ENCODE measurements at places on chromosomes 2 and 18.

GRCh38 chr18:54215069-54215468 lies 9.4 kb downstream of the MBD2 start:
- no peak for DNase-seq

GRCh38 chr2:39538718-39539117 lies 101.6 kb upstream of the MAP4K3 start:
- no peak for DNase-seq

- no peak for DNase-seq
Measured at GRCh38 chr2:219350710-219351221, 18.2 kb upstream of the RESP18 start.

DNA sequence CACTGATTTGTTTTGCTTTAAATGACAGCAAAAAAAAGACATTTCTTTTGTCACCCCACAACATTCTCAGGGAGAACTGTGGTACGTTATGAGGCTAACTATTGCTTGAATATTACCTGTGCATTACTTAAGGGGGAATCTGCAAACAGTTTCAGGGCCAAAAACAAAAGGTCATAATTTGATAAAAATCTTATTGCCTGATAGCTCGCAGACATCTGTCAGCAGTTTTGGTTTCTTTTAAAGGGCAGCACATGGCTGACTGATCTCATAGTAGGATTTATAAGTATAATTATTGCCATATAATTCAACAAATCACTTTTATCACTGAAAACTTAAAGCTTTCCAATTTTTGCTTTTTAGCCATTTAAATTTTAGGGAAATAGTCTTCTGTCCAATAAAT lies 226.4 kb upstream of the VWC2L start:
- DNase-seq = no peak

DNA sequence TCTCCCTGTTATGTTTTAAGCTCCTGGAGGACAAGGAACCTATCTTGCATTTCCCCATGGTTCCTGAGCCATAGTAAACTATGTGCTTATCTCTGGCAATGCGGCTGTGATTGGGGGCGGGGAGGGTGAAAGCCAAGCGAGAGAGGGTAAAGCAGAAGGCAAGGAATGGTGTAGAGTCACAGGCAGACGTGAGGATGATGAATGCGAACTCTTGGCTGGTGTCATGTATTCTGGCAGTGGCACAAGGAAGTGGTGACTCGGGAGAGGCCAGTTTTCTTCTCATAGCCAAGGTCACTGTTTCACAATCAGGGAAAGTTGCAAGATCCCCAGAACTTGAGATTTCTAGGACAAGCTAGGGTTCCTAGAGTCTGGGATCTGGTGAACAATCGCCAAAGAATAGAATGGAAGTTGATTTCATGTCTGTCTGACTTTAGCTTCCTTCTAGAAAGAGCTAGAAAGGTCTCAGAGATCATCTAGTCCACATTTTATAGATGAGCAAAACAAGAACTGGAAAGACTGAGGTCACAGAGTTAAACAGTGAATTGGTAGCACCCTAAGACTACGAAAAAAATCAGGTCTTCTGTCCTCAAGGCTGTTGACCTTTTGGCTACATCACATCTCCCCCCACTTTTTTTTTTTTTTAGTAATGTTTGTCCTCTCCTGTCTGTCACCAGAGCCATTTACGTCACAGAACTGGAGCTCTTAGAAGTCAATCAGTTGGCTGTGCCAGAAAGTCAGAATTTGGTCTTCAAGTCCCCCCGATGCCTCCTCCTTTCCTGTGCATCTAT lies 137.0 kb downstream of the BCL11A start:
- no peak for DNase-seq

- DNase-seq = no peak
Measured at GRCh38 chr2:148702475-148702874, 57.9 kb downstream of the EPC2 start.

DNA sequence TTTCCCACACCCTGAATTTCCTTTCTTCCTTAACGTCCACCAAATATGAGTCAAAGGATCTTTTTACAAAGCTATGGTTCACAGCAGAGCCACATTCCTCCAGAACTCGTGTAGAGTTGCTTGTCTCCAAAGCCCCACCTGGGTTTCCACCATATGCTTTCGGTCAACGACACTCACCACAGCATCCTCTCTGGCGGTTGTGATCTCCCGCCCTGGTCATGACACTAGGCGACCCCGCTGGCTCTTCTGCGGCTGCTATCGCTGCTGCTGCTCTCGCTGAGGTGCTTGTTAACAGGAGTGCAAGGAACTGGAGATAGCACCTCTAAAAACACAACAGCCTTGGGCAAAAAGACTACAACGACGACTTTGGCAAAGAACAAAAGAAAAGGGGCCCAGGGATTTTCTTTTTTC lies 340 bp downstream of the SLC40A1 start:
- no peak for DNase-seq

DNA sequence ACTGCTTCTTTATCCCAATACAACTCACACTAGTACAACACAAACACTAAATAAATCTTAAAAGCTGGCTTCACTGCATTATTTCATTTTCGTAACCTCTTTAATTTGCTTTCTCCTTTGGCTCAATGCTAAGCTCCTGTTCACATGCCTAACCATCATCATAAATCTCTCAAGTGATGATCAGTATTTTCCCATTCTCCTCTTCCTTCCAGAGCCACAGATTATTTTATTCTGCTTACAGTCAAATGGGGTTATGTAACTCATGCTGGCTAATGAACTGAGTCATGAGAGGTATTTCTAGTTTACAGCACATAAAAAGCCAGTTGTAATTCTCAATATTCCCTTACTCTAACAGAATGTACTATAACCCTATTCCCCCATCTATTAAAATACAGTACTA lies 350.4 kb upstream of the ZC3H15 start:
- no peak for DNase-seq

DNA sequence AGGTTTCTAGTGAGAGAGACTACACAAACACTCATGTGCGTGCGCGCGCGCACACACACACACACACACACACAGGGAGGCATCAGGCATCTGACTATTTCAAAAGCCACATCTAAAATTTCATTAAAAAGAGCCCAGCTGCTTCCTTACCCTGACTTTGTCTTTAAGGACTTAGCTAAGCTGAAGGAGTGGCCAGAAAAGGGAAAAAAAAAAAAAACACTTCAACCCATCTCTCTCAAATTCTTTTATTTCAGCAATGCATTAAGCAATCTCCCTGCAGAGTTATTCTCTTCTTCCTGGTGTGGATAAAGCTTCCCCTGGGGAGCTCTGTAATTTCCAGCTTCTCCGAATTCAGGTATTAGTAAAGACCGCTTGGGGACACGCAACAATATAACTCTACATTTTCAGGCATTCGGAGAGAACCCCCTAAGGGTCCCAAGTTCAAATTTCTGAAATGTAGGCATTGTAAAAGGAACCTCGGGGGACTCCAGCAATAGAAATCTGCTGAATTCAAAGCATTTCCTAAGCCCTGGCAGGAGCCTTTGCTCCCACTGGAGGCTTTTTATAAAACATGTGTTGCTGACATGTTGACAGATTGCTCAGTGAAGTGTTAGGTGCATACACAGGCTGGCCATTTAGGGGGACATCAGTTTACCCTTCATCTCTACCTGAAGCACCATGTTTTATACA lies 67.0 kb downstream of the ZNF521 start:
- no peak for DNase-seq

- no peak for DNase-seq
Measured at GRCh38 chr2:232203166-232203891, 175.2 kb upstream of the ALPP start.

- no peak for DNase-seq
Measured at GRCh38 chr2:14530506-14530905, 102.0 kb upstream of the LRATD1 start.

DNA sequence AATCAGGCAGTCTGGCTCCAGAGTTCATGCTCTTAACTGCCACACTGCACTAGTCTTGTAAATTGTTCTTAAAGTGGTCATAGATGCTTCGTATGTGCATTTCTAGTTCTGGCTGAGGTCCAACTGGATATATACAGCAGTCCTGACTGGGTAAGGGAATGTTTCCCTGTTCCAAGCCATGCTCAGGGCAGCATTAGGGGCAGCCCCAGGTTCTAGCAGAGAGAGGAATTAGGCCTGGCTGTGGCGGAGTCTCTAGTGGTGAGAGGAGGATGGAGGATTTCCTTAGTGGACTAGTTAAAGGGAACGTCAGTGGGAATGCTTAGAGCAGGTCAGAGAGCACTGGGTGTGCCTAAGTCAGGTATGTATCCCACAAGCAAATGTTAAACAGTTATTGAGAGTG lies 28.0 kb downstream of the UBE2E3 start:
- no peak for DNase-seq

DNA sequence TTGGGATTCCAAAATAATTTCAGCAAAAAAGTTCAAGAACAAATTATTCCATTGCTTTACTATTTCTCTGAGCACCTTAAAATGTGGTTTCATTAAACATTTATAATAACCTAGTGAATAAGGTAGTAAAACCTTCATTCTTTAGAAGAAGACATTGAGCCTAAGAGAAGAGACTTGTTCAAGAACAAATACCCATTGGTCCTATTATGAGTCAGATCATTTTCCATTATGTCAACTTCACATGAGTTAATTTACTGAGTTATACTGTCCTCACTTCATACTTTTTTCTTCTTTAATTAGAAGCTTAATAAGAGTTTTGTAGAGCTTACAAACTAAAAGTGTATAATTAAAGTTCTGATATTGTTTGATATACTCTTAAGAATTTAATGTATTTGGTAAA lies 5.5 kb downstream of the ANKRD62 start:
- no peak for DNase-seq

GRCh38 chr2:12918138-12918834 lies 201.6 kb downstream of the TRIB2 start:
- no peak for DNase-seq

DNA sequence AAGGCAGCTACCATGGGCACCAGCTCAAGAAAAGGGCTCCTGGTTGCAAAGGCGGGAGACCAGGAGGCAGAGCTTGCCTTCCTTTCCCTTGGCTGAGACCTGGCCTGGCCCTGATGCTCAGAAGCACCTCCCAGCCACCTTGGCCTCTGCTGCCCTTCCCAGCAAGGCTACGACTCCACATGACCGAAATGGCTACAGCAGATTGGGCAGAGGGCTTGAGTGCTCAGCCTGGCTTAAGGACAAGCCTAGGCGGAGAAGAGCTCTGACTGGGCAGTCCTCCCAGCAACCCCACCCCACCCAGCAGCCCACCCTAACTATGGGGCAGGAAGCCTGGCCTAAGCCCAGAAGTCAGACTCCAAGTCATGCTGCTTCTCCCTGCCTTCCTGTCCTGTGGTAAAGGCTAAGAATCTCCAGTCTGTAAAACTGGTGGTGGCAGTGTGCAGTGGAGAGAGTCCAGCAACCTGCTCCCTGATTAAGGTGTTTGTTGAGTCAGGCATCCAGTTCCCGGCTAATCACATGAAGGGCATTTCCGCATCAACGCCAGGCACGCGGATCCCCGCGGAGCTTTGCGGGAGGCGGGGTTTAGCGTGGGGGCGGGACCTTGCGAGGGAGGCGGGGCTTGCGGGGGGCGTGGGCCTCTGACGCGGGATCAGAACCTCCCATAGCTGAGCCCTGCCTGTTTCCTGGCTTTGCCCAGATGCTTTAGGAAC lies 256.0 kb downstream of the BCL11A start:
- no peak for DNase-seq

GRCh38 chr2:202679980-202680379 lies 45.2 kb downstream of the FAM117B start:
- DNase-seq = no peak

GRCh38 chr18:51235009-51235789 lies 37.7 kb upstream of the MEX3C start:
- no peak for DNase-seq
